Choroid plexus epithelial cell (primary cell): ENCODE measurements at places on chromosomes 1 and 21.

DNA sequence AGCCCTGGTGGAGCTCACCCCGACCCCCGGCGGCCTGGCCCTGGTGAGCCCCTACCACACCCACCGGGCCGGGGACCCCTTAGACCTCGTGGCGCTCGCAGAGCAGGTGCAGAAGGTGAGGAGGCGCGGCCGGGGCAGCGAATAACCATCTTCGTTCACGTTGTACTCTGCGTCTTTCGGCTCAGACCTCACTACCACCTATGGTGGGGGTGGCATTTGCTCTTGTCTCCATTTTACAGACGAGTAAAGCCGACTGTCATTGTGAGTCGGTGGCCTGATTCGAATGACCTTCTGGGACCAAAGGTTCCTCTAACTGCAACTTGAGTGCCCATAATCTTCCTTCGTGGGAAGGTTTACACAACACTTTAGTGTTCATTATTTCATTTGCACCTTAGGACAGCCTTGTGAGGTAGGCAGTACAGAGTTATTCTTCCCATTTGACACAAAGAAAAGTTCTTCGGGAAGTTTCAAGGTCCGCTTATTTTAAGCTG lies 506 bp downstream of the C1orf50 start:
- DNase-seq = peak; percentile 20

DNA sequence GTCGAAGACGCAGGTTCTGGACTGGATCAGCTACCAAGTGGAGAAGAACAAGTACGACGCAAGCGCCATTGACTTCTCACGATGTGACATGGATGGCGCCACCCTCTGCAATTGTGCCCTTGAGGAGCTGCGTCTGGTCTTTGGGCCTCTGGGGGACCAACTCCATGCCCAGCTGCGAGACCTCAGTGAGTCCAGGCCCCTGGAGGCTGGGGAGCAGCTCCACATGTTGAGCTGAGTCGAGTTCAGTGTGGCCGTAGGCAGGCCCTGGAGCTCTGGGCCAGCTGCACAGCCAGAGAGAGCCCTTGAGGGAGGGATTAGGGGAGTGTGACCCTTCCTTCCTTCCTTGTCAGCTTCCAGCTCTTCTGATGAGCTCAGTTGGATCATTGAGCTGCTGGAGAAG lies 1.6 kb downstream of the ELF3 start:
- DNase-seq = no peak

DNA sequence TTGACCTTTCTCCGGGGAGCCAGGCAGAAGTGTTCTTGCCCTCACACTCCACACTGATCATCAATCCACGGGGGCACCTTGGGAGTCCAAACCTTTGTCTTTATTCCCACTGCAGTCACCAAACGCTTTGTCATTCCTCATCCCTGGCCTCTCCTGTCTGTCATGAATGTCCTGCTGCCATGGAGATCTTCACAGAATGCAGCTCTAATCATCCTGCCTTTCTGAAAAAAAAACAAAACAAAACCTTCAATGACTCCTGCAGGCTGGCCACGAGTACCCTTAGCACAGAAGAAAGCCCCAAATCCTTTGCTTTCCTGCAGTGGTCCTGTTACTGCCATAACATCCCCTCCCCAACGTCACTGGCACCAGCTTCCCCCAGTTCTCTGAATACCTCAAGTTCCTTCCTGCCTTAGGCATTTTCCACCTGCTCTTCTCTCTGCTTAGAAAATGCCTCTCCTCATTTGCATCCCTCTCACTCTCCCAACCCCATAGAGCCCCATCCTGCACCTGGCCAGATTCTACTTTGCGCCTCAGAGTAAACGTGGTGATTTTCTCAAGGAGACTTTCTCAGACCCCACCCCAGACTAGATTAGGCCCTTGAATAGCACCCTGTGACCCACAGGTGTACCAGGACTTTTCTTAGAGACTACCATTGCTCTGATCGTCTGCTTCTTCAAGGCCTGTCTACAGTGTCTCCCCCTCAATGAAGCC lies 131.2 kb downstream of the AK5 start:
- no peak for DNase-seq

DNA sequence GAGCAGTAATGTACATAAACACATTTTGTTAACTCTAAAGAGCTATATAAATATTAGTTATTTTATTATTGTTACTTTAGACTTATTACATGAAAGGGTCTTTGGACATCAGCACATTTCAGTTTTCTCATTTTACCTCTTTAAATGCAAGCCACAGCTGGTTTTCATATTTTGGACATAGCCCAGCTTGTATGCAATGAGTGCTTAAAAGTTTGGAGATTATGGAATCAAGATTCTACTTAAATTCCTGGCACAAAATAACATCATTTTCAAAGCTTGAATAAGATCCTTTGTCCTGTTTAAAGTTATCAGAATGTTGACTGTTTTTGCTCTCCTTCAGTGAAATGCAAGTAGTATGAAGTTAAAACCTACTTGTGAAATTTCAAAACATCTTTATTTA lies 15.5 kb upstream of the LEPR start:
- DNase-seq = no peak

DNA sequence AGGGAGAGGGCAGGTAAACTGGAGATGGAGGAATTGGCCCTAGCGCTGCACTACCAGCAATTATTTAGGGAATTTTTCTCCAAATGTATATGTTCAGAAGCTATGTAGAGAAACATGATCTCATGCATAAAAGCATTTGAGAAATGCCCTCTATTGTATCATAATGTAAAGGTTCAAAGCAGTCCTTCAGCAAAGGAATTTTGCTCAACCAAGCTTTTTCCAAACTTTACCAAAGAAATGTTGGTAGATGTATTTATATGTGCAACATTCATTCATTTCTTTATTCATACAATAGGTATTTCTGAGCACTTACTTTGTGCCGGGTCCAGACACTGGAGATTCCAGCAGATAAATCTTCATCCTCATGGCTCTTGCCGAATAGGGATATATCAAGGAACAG lies 64.4 kb downstream of the XCL1 start:
- DNase-seq = no peak
